Body of pancreas (tissue), 4 donors: ENCODE measurements at places on chromosomes 7 and 10.

DNA sequence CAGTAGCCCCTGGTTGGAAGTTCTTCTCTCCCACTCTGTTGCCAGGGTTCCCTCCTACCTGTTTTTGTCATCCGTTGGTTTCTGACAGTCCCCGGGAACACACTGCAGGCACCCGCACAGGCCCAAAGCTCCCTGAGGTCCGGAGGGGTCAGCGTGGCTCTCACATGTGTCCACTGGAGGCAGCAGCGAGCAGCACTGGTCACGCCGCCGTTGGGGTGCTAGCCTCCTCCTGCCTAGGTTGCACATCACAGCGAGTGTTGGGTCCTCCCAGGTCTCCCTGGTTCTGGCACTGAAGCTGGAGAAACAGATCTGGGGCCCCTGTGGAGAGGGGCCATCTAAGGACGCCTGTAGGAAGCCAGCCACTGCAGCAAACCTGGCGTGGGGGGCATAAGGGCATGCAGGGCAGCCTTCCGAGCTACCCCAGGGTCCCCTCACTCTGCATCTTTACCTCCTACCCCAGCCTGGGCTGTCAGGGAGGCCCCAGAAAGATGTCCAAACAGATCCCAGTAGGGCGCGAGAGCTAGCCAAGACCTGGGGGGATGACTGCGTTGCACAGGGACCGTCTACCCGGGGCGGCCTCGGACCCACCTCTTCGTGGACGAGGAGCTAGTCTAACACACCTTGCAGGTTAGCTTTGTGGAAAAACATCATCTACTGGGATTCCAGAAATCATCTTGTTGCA is 28.9 kb downstream of the LRRC27 start:
- DNase-seq = no peak

DNA sequence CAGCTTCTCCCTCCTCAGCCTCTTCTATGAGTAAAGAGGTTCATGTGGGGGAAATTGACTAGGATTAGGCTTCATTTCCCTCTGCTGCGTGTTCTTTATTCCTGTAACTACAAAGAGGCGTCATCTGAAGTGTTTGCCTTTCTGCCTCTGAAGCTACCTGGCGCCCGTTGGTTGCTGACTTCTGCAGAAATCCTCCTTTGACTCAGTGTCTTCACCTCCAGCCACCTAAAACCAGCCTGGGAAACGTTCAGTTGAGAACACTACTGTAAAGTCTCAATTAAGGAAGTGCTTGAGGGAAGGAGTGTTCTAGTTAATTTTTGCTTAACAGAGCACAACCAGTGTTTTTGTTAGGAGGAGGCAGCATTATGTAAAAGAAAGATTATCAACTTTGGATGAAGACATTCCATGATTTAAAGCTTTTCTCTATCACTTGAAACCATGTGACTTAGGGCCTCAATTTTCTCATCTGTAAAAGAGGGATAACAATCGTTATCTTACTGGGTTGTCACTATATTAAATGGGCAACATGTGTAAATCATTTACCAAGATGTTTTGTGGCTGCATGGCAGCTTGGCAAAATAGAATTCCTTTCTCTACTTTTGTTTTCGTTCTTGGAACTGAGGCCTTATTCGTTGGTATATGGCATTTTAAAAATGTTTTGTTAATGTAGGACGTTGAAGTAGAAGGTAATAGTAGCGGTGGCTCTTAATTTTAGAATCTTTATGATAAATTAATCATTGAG is 642.9 kb downstream of the SDK1 start:
- no peak for DNase-seq

DNA sequence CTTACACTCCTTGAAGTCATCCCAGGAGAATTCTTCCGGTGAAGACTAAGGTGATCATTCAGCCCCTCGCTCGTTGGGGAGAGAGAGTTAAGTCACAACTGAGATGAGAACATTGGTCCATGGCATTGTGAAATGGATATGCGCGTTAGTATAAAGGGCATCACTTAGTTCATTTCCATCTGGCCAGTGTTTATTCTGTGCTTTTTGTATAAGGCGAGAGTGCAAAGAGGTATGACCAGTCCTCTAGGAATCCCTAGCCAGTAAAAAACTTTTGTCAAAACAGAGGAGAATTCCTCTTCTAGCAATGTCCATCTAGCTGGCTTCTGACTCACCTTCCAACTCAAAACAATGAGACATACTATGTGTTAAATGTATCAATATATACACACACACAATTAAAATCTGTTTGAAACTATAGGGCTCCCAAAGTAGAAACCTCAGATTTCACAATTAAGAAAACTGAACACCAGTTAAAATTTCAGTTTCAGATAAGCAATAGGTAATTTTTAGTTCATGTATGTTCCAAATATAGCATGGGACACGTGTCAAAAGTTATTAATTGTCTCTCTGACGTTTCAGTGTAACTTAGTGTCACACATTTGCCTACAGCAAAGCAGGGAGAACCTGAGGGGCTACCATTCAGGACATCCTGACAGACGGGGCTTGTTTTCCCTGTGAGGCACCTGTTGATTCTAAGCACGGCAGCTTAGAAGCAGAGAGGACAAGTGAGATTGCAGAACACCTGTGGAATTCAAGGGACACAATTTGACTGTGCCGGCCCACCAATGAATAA is 158.9 kb downstream of the KLF6 start:
- no peak for DNase-seq

DNA sequence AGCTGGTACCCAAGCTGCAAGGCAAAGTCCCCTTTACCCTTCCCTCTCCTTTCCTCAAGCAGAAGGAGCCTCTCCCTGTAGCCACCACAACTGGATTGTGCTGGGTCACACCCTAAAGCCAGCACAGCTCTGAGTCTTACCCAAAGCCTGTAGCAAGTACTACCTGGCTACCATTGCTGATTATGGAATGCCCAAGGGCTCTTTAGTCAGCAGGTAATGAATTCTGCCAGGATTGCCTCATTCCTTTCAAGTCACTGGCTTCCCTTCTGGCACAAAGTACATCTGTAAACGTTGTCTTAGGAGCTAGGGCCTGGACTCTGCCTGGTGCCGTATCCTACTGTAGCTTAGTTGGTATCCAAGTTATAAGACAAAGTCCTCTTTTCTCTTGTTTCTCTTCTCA is 52.0 kb downstream of the FAS start:
- no peak for DNase-seq

DNA sequence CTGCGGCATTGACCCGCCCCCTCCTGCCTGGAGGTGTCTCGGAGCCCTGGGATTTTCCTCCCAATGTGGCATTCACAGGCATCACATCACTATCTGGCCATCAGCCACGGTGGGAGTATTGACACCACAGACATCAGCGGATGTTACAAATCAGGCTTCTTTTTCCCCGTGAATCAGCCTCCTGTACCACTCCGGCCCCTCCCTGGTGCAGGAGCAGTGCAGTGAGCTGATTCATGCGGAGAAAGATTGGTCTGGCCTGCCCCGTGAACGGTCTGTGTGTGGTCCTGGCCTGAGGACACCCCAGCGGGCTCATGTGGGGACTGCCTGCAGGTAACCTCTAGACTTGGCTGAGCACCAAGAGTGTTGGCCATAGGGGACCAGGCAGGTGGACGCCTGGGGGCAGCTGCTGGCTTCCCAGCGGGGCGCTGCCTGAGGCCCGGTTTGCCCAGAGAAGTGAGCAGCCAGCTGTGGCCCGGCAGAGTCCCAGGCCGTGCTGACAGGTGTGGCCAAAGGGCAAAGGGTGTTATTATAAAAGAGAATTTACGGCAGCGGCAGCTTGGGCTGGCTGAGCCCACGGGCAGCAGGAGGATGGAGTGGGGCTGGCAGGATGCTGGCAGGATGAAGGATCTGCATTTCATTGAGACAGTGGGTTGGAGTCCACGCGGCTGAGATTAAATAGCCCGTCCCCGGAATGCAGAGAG is 32.1 kb upstream of the GNA12 start:
- no peak for DNase-seq

DNA sequence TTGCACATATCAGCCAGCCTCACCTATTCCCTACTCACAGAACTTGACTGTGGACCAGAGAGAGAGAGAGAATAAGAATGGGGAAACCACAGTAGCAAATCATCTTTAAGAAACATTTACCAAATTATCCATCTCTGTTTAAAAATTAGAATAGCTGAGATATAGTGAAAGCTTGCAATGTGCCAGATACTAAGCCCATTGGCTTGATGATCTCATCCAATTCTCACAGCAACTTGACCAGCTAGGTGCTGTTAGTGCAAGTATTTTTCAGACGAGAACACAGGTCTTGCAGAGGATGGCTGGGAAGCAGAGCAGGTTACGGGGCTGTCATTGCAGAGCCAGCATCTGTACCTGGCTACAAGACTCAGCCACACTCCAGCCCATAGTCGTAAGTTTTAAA is 50.9 kb downstream of the KLF6 start:
- DNase-seq = no peak

- DNase-seq = no peak
Observed at GRCh38 chr10:955820-956217, 24.3 kb upstream of the LARP4B start.

- DNase-seq = peak; percentile 78
Observed at GRCh38 chr7:76310102-76310957, 7.9 kb downstream of the HSPB1 start.

DNA sequence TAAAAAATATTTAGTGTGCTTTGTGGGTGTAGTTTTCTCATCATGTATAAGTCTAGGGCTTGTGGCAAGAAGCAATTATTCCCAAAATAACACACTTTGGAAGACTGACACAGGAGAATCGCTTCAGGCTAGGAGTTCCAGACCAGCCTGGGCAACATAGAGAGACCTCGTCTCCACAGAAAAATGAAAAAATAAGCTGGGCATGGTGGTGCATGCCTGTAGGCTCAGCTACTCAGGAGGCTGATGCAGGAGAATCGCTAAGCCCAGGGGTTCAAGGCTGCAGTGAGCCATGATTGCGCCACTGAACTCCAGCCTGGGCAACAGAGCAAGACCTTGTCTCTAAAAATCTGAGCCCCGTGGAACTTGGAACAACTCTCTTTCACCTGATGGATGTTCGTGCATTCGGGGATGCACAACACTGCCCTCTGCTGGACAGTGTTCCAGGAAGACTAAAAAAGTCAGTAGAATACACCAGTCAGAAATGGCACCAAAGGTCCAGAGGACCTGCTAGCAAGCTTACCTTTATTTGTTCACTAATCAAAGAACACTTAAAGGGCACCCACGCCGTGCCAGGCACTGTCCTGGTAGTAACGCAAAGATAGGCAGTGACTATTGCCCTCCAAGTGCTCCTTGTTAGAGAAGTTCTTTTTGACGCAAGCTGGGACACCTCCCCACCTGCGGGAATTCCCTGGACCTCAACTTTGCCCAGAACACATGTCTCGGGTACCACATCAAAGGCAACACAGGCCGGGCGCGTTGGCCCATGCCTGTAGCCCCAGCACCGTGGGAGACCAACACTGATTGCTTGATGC is 81.9 kb upstream of the CALN1 start:
- peak; percentile 68 for DNase-seq

GRCh38 chr7:26319636-26320035 is 28.0 kb downstream of the SNX10 start:
- DNase-seq = no peak

- no peak for DNase-seq
Observed at GRCh38 chr7:151457534-151457933, 17.6 kb upstream of the CRYGN start.

DNA sequence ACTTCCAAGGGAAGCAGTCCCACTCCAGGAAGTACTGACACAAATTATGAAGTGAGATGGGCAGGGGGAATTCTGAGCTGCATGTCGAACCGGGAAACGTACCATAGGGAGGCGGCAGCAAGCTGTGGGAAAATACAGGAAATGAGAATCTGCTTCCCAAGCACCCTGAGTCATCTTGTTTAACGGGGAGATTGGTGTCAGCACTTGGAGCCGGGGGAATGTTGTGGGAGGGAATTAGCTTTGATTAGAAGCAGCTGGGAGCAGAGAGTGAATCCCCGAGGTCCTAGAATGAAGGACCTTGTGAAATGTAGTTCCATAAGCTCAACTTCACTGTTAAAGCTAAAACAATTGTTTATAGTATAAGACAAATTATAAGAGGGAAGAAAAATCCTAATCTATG is 141.4 kb upstream of the PRKCQ start:
- no peak for DNase-seq

DNA sequence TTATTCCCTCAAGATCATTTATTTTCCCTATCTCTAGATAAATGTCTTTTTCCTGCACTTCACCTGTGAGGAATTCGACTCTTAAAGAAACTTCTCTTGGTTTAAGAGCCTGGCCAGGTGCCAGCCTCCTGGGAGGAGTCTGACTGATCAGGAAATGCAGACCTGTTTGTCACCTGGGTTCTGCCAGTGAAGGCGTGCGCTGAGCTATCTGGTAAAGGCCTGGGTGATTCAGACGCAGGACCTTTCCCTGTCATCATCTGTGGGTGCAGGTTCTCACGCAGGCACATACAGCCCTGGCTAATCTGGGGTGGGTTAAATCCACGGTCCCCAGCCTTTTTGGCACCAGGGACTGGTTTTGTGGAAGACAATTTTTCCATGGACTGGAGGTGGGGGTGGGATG is 65.3 kb upstream of the AQP1 start:
- peak; percentile 43 for DNase-seq

- DNase-seq = no peak
Observed at GRCh38 chr10:123004298-123004697, 4.3 kb downstream of the IKZF5 start.

DNA sequence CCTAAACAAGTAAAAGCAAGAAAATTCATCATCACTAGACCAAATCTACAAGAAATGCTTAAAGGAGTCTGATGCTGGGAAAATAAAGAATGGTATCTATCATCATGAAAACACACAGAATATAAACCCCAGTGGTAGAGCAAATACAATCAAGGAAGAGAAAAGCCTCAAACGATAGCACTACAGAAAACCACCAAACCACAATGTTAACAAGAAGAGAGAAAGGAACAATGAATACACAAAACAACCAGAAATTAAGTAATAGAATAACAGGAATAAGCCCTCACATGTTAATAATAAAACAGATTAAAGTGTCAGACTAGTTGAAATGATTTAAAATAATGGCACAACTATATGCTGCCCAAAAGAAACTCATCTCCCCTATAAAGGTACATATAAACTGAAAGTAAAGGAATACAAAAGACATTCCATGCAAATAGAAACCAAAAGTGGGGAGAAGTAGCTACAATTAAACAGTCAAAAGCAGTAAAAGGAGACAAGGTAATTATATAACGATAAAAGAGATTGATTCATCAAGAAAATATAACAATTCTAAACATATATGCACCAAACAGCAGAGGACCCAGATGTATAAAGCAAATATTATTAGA is 77.3 kb downstream of the JMJD1C start:
- no peak for DNase-seq
